ENCODE measurements at places on chromosomes 2 and 18.

DNA sequence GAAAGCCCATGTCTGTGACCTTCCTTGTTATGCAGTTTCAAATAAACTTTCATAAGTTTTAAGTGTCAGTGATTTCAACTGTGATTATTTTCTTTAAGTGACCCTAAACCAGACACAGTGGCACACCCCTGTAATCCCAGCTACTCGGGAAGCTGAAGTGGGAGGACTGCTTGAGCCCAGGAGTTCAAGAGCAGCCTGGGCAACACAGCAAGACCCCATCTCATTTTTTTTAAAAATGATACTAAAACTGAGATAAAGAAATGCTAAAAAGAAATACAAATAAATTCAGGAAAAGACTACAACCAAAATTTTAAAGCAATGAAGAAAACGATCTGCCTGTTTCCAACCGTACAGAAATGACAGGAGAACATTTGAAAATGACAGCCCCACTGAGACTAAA is 54.2 kb downstream of the ROCK2 start:
- no peak for DNase-seq

GRCh38 chr2:124797049-124797448 is 772.0 kb downstream of the CNTNAP5 start:
- DNase-seq, result no peak

DNA sequence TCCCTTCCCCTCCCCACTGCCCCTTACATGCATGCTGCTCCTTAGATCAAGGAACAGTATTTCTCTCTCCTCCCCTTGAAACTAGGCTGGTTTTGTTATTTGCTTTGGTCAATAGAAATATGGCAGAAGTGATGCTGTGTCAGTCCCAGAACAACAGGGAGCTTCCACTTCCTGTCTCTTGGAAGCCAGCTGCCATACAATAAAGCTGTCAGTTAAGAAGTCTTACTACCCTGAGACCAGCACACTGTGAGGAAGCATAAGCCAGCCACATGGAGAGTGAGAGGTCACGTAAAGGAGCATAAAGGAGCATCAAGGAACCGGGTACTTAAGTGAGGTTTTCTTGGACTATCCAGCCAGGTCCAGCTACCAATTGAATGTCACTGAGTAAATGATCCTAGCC is 126.6 kb downstream of the NOL4 start:
- DNase-seq, result no peak

DNA sequence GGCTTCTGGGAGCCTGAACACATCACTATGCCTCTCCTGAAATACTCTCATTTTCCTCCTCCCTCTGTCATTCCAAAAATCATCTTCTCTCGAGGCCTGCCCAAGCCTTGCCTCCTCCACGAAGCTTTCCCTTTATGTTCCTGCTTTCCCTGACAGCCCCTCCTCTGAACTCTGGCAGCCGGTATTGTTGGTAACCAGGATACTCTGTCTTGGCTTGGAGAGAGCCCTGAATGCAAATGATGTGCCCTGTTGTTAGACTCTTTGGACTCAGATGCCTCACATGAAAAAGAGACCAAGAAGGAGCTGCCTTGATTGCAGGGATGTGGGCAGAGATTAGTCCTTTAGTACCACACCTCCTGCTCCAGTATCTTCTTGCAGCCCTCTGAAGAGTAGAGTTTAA is 138.5 kb upstream of the DLX2 start:
- no peak for DNase-seq

DNA sequence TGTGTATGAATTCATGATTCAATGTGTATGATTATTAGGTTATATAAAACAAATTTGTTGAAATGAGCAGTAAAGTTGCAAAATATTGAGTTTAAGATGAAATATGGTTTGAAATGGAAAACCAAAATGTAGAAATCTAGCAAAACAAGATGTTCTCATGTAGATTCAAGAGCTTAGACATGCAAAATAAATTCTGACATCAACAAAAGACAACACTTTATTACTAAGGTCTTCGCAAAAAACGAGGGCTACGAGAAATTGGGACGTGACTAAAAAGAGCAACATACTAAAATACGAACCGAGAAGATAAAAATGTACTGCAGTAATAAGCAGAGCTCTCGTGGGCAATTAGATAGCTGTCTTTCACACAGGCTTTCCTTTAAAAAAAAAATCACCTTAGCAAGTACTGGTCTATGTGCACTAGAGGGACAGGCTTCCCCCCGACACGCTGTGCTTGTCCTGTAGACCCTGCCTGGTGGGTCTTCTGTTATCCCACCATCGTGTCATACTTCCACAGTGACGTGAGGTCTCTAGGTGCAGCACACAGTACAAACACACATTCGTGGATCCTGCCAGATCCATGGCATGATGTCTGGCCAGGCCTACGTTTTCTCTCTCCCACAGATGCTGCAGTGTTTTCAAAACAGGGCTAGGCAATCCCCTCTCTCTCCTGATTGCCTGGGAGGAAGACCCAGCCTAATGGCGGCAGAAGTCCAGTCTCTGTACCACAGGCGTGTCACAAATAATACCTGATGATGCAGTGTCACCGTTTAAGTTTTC is 240.8 kb downstream of the TCF4 start:
- no peak for DNase-seq

DNA sequence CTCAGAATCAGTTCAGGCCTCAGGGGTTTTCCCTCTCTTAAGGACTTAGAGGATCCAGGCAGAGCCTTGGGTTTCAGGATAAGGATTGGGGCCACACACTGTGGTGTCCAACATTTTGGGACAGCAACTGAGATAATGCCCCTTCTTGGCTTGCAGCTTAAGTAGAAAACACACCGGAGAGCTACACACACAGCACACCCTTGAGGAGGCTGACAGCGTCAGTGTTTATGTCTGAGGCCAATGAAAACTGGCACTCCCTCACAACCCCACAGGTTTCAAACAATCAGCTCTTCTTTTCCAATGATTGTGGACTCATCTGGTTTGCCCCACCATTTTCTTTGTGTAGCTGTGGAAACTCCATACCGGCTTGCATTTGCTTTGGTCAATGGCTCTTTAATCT is 257.7 kb downstream of the CDCA7 start:
- no peak for DNase-seq

All from neural crest cell (in vitro differentiated cells).